Thymus (tissue), 14 donors: ENCODE measurements at places on chromosomes 1 and 21.

DNA sequence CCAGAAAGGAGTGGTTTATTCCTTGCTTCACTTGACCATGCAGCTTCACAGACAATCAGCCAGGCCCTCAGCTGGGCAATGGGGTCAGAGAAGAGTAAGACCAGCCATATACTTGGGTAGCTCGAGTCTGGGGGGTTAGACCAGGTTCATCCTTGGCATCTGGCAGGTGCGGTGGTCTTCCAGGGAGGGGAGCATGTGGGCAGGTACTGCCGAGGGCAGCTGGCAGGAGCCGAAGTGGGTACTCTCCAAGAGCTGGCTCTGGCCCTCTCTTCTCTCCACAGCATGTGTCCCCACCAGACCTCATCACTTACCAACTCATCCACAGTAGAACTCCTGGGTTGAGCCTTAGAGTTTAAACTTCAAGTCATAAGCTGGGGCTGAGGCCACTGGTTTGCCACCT, 156.8 kb downstream of the FOXD2 start:
- DNase-seq: no peak
- H3K27ac ChIP-seq: no peak overlapping the region
- no peak overlapping the region for H3K4me3 ChIP-seq
- H3K4me1 ChIP-seq: no peaks in the 10 kb centered on the region
- no peaks in the 10 kb centered on the region for H3K36me3 ChIP-seq

DNA sequence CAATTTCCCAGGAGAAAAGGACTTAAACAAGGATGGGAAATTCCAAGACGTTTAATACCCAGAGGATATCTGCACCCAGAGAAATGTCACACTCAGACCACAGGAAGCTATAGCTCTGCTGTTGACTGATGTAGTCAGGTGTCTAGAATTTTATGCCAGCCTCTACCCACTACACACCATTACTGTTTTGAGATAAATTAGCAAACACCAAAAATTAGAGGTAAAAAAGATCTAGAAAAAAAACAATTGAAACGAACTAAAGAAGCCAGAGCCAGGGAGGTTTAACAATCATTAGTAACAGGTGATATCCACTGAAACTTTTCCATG, 519.9 kb downstream of the SMYD3 start:
- no peaks in the 10 kb centered on the region for H3K4me1 ChIP-seq
- no peak overlapping the region for H3K4me3 ChIP-seq
- H3K36me3 ChIP-seq: no peaks in the 10 kb centered on the region
- H3K27me3 ChIP-seq: no peaks in the 10 kb centered on the region

DNA sequence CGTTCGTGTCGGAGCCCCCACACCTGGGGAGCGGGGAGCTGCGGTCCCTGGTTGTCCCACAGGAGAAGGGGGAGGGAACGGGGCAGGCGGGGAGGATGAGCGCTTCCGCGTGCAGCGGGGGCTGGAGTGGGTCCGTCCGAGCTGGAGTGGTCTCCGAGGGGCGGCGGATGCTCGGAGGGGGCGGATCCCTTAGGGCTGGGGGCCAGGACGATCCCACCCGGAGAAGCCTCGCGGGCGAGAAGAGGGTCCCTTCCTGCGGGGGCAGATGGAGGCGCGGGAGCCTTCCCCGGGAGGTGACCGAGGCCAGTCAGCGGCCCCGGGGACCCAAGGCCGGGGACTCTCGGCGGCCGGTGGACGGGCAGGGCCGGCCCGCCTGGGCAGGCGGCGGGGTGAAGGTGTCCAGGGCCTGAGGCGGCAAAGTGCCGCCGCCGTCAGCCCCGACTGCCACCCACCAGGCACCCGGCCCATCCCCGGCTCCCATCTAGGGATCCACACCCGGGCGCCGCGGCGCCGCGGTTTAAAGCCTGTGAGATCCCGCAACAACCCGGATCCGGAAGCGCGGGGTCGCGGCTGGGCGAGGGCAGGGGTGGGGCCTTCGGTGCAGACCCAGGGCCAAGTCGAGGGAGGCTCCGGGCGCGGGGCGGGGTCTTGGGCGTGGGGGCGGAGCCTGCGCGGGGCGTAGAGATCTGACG, 5.3 kb upstream of the CCDC27 start:
- peak; percentile 76 for DNase-seq
- no peak overlapping the region for H3K27ac ChIP-seq
- peak overlapping the region; percentile 54 for H3K4me3 ChIP-seq

- H3K27me3 ChIP-seq: no peaks in the 10 kb centered on the region
- DNase-seq: no peak
- H3K27ac ChIP-seq: no peak overlapping the region
- peaks cover 11% of the 10 kb centered on the region for H3K36me3 ChIP-seq
- H3K4me3 ChIP-seq: no peak overlapping the region
These were observed 4.1 kb downstream of the PPT1 start for GRCh38 chr1:40092706-40093639.

GRCh38 chr1:206068314-206068713, 15.3 kb downstream of the RHEX start:
- DNase-seq: no peak
- H3K36me3 ChIP-seq: no peaks in the 10 kb centered on the region
- H3K27ac ChIP-seq: peak overlapping the region; percentile 68
- H3K27me3 ChIP-seq: no peaks in the 10 kb centered on the region
- H3K4me3 ChIP-seq: no peak overlapping the region
